Activated CD4-positive, alpha-beta T cell treated with anti-CD3 and anti-CD28 coated beads, Interleukin-2, amount 50 U/mL, for 48 hours (primary cell): ENCODE measurements at places on chromosomes 13 and 19.
A peak's percentile ranks its signal among the peaks of the same experiment; 100 is the strongest.

DNA sequence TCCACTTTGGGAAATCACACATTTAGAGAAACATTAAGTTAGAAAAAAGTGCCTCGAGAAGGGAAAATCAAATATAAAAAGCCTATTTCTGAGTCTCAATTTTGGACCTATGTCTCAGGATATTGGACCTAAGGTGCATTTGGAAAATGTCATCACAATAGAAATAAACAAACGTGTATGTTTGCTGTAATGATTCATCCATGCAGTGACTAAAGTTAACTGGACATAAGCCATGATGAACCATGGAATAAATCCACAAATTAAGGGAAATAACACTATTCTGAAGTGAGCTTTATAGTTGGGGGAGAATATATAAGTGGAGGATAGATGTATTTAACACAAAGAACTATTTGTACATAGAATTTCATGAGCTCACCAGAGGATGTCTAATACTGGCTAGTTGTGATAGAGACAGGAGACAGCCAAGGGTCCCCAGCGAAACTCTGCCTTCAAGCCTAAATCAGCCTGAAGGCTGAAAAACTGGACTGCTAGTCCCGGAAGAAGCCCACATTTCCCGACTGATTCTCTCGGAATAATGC is 963.3 kb upstream of the SPRY2 start:
- DNase-seq: no peak

- no peak for DNase-seq
Observed at GRCh38 chr19:32868206-32868950, 1.2 kb downstream of the SLC7A9 start.

- DNase-seq: no peak
Observed at GRCh38 chr13:103315711-103316110, 249.5 kb upstream of the SLC10A2 start.

DNA sequence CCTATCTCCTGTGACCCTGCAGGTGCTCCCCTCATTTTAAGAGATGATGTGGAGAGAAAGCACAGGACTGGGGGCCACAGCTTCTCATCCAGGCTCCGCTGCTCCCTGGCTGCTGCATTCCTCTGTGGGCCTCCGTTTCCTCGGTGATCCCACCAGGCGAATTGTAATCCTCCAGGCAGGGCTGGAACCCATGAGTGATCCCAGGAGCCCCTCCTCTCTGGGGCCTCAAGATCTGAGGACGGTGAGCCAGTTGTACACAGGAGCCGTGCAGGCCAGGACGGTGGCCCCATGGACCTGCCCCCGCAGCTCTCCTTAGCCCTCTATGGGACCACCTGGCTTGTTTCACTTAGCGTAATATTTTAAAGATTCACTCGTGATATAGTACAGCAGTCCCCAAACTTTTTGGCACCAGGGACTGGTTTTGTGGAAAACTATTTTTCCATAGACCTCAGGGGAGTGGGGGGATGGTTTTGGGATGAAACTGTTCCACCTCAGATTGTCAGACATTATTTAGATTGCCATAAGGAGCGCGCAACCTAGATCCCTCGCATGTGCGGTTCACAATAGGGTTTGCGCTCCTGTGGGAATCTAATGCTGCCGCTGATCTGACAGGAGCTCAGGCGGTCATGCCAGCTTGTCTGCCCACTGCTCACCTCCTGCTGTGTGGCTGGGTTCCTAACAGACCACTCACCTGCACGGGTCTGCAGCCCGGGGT is 5.6 kb downstream of the FFAR3 start:
- DNase-seq: no peak

GRCh38 chr13:110006304-110006703 is 219.9 kb upstream of the IRS2 start:
- DNase-seq: no peak

- peak; percentile 23 for DNase-seq
Observed at GRCh38 chr13:97976610-97977521, 23.4 kb downstream of the IPO5 start.

- DNase-seq: no peak
Observed at GRCh38 chr19:15837221-15837731, 21.8 kb upstream of the OR10H1 start.

DNA sequence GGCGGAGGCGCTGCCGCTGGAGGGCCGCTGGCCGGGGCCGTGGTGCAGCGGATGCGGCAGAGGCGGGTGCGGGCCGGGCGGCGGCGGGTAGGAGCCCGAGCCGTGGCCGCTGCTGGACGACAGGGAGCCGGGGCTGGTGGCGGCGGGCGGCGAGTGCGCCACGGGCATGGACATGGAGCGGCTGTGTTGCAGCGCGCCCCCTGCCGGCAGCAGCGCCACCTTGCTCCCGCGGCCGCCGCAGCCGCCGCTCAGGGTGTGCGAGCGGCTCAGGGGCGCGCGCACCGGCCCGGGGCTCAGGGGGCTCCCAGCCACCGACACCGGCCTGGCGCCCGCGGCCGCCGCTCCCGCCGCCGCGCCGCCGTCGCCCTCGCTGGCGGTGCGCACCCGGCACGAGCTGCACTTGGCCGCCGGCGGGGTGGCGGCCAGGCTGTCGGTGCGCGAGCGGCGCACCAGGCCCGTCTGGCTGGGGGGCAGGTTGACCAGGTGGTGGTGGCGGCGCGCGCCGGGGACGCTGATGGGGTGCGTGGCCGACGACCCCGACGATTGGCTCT is 1.7 kb downstream of the IRS2 start:
- DNase-seq: peak; percentile 70

DNA sequence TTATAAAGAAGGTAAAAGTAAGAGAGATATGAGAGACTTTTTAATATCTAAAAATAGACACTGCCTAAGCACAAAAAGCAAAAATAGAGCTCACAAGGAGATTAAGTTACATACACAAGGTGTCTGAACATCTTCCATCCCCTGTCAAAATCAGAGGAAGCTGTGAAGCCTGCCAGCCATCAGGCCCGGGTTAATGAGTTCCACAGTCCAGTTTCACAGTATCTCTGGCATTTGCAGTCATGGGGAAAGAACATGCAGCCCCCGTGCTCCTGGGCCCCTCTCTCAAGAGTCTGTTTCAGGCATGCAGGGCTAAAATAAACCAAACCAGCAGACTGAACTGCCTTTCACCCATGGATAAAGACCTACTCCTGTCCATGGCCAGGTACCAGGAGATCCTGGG is 79.2 kb downstream of the TBC1D4 start:
- DNase-seq: no peak

DNA sequence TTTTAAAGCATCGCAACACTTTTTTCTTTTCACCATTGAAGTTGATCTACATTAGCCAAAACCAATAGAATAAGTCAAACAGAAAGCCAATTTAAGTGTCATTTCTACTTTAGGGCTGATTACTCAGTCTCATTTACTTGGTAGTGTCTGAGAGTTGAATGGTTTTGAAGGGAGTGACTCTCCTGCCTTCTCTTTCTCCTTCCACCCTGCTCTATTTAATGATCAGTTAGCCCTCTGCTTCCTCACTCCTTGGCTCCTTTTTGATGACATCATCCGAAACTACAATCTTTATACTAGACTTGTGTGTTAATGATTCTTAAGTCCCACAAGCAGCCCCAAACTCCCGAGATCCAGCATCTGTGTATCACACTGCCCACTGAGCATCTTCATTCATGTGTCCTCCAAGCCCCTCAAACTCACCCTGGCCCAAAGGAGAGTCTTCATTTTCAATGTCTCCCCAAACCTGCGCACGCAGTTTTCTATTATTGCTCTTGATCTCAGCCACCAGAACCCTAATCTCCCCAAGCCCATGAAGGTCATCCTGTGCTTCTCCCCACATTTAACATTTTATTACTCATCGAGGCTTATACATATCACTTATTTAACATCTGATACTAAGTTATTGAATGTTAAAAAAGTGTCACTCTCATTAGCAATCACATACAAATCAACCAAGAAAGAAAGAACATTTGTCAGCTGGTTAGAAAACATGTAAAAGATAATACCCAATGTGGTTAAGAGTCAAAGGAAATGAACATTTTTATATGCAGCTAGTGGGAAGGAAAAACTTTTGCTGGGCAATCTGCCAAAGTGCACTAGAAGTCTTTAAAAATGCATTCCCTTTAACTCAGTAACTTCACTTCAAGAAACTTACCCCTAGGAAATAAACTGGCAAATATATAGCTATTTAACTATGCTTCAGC is 32.2 kb upstream of the ARGLU1 start:
- DNase-seq: no peak

- no peak for DNase-seq
Observed at GRCh38 chr19:18865106-18865972, 30.6 kb downstream of the CERS1 start.

- no peak for DNase-seq
Observed at GRCh38 chr13:97653443-97654140, 219.6 kb downstream of the RAP2A start.
